ENCODE measurements at places on chromosomes 16 and 17.

GRCh38 chr17:53032861-53033271, 789.9 kb upstream of the KIF2B start:
- DNase-seq: no peak

DNA sequence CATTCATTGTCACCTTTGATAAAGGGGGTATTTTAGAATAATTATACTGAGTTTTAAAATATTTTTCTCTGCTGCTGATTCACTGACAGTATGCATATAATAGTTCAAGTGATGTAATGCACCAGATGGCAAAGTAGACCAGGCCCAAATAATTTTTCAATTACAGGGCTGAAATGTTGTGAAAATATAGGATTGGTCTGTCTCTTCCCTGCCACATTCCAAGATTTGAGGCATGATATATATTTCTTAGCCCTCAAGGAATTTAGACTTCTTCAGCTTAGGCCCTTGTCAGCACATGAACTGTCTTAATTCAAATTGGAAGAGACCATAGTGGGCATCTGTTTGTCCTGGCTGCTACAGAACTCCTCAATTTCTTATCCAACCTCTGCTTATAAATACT, 39.2 kb upstream of the SLC12A3 start:
- DNase-seq: no peak

GRCh38 chr16:73356401-73357079, 308.6 kb upstream of the ZFHX3 start:
- DNase-seq: no peak

DNA sequence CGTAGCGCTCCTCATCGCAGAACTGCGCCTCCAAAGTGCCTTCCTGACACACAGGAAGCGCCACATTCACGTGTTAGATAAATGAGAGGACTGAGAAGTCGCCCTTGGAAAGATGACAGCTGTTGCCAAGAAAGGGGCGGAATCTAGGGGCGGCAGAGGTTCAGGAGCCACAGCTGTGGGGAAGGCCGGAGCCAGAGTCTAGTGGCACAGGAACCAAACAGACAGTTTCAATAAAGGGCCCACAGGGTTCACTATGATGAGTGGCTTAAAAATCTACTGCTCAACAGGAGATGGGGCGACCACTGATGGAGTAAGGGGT, 4.7 kb downstream of the FLCN start:
- no peak for DNase-seq

DNA sequence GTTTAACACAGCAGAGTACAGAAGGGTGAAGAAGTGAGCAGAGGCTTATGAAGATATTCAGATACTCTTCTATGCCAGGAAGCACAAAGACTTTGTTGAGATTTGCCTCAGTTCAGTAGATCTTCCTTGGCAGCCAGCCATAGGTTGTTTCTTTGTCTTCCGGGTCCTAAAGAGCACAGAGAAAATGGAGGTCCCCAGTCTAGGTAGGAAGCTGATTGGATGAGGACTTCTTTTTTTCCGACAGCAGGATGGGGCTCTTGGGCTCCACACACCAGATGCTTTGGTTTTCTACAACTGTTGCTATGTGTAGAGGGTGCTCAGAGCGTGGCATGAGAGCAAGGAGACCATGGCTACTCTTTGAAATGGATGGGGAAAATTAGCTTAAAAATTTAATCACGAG, 8.3 kb upstream of the CDC6 start:
- no peak for DNase-seq

- DNase-seq: no peak
Measured at GRCh38 chr17:8117980-8118768, at the start of gene ALOXE3. ALOXE3 (minus strand) TSS chr17:8118514; CDS start chr17:8117990, 524 bp downstream.

DNA sequence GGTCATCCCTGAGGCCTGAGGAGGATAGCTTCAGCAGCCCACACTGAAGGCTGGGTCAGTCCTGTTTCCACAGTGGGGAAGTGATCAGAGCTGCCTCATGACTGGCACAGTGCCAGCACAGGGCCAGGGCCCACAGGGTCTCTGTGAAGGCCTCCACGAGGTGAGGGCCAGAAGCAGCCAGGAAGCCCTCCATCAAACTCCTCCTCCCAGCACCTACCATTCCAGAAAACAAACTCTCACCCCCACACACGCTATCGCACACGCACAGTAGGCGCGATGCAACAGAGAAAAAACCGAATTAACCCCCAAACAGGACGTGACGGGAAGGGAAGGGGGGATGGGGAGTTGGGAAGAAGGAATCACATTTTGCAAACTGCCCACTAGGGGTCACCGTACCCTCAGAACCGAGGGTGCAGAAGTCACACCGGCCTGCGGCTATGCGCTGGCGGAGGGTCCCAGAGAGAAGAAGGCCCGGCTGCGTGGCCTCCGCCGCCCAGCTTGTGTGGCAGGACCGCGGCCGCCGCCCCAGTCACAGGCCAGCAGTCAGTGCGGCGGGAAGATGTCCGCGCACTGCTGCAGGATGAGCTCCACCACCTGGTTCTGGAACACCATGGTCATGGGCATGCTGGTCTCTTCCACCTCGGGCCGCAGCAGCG, 37.6 kb downstream of the ARHGAP27 start:
- DNase-seq: peak; percentile 12

DNA sequence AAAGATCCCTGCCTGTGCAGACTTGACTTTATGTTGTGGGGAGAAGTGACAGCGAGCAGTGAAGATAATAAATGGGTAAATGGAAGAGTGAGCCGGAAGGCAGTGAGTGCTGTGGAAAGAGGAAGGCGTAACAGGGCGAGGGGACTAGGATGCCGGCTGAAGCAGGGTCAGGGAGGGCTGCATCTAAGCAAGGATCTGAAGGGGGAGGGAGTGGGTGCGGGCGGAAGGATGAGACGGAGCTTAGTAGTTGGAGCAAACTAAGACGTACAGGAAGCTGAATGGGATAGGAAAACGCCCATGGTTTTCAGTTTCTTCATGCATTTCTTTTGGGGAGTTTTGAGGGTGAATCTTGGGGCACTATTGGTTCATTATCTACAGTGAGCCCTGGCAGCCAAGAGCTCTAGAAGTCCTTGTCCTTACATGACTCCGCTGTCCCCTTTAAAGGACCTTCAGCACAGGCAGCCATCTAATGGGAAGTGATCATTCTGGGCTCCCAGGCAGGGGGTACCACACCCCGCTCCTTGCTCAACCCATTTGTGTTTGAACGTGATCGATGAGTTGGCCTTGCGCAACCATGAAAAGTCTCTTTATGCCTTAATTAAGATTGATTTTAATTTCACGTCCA, 10.4 kb upstream of the NAT9 start:
- no peak for DNase-seq

DNA sequence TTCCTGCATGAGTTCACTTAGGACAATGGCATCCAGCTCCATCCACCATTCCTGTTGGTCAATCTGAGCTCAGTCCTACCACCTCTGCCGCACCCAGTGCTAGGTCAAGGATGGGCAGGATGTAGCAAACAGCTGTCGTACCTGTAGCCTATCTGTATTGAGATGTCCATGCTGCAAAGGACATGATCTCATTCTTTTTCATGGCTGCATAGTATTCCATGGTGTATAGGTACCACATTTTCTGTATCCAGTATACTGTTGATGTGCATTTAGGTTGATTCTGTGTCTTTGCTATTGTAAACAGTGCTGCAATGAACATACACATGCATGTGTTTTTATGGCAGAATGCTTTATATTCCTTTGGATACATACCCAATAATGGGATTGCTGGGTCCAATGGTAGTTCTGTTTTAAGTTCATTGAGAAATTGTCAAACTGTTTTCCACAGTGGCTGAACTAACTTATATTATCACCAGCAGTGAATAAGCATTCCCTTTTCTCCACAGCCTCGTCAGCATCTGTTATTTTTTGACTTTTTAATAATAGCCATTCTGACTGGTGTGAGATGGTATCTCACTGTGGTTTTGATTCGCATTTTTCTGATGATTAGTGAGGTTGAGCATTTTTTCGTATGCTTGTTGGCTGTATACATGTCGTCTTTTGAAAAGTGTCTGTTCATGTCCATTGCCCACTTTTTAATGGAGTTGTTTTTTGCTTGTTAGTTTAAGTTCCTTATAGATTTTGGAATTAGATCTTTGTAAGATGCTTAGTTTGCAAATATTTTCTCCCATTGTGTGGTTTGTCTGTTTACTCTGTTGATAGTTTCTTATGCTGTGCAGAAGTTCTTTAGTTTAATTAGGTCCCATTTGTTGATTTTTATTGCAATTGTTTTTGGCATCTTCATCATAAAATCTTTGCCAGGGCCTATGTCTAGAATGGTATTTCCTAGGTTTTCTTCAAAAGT, 7.2 kb upstream of the MRTFB start:
- DNase-seq: no peak
